ENCODE measurements at places on chromosomes 1 and 21. TPM values are rescaled to one million over a fixed set of nuclear protein-coding genes. Genes with fewer than 3 reads are reported as not detected.

Gene ADGRB2
- total RNA-seq = 0.48 TPM

Gene ENAH
- total RNA-seq = 0.42 TPM

Gene RBP7
- total RNA-seq = not detected

DNA sequence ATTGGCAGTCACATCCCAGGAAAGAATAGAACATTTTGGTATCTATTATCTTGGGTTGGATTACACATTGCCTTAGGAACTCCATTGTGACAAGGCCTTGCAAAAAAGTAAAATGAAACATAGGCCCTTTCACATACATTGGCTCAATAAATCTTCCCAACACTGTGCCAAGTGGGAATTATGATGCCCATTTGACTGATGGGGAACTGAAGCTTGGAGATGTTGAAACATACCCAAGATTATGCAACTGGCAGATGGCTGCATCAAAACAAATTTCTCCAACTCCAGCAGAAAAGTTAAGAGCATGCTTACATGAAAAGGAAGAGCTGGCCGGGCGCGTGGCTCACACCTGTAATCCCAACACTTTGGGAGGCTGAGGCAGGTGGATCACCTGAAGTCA lies 26.9 kb downstream of the PLEKHO1 start:
- H3K4me3 ChIP-seq = no peak overlapping the region
- no peak overlapping the region for H3K27ac ChIP-seq
- no peaks in the 10 kb centered on the region for H3K4me1 ChIP-seq

DNA sequence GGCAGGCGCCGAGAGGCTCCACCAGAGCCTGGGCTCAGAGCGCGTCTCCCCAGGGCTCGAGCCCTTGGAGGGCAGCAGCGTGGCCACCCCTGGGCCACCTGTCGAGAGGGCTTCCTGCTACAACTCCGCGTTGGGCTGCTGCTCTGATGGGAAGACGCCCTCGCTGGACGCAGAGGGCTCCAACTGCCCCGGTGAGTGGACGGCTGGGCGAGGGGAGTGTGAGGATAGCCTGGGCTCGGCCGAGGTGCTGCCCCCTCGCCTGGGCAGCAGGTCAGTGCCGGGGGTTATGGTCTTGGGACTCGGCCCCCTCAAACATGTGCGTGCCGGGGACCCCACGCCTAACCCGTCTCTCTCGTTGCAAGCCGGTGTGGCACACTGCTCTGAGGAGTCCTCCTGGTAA lies 26.8 kb downstream of the AGRN start:
- no peak overlapping the region for H3K4me3 ChIP-seq
- no peaks in the 10 kb centered on the region for H3K4me1 ChIP-seq
- H3K36me3 ChIP-seq = no peaks in the 10 kb centered on the region
- H3K27me3 ChIP-seq = no peaks in the 10 kb centered on the region
- DNase-seq = no peak

- H3K4me1 ChIP-seq = no peaks in the 10 kb centered on the region
- no peaks in the 10 kb centered on the region for H3K36me3 ChIP-seq
- H3K4me3 ChIP-seq = no peak overlapping the region
- no peak for DNase-seq
- no peak overlapping the region for H3K27ac ChIP-seq
Measured at GRCh38 chr1:152160576-152160975, 1.5 kb upstream of the RPTN start.

GRCh38 chr1:21896652-21897532 lies 40.2 kb downstream of the HSPG2 start:
- H3K27me3 ChIP-seq = no peaks in the 10 kb centered on the region
- H3K4me3 ChIP-seq = no peak overlapping the region
- no peaks in the 10 kb centered on the region for H3K4me1 ChIP-seq
- H3K27ac ChIP-seq = no peak overlapping the region
- H3K36me3 ChIP-seq = no peaks in the 10 kb centered on the region

- H3K4me1 ChIP-seq = no peaks in the 10 kb centered on the region
- H3K27me3 ChIP-seq = no peaks in the 10 kb centered on the region
- no peak overlapping the region for H3K4me3 ChIP-seq
Measured at GRCh38 chr1:16005597-16005996, 1.6 kb downstream of the SRARP start.

- H3K27me3 ChIP-seq = no peaks in the 10 kb centered on the region
- no peaks in the 10 kb centered on the region for H3K4me1 ChIP-seq
- H3K27ac ChIP-seq = no peak overlapping the region
- no peak overlapping the region for H3K4me3 ChIP-seq
- DNase-seq = no peak
Measured at GRCh38 chr1:117180147-117180967, 30.4 kb downstream of the VTCN1 start.

- H3K27ac ChIP-seq = no peak overlapping the region
- H3K36me3 ChIP-seq = no peaks in the 10 kb centered on the region
- H3K27me3 ChIP-seq = no peaks in the 10 kb centered on the region
- no peak overlapping the region for H3K4me3 ChIP-seq
Measured at GRCh38 chr1:51622455-51622913, 5.6 kb downstream of the OSBPL9 start.

DNA sequence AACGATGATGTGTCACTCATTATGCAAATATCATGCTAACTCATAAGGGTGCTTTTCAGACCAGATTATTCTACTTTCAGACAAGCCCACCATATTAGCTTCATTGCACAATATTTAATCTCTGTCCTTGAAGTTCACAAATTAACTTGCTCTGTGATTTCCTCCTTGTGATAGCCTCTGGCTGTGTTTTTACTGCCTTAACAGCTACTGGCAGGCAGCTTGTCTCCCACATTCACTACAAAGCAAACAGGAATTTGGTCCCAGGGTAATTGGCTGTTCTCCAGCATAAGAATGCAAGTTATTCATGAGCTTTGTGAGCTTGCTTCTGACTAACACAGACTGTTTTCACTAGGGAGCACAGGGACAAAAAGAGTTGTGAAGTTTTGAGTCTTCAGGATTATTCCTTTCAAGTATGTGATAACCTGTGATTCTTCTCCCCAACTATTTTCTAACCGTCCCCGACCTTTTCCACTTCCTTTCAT lies 87.9 kb upstream of the HMCN1 start:
- H3K4me3 ChIP-seq = no peak overlapping the region
- H3K4me1 ChIP-seq = peaks cover 3% of the 10 kb centered on the region
- H3K27ac ChIP-seq = no peak overlapping the region
- DNase-seq = no peak

- peaks cover 4% of the 10 kb centered on the region for H3K36me3 ChIP-seq
- no peak overlapping the region for H3K27ac ChIP-seq
- DNase-seq = no peak
- peaks cover 38% of the 10 kb centered on the region for H3K4me1 ChIP-seq
Measured at GRCh38 chr1:70227439-70227838, 6.3 kb downstream of the SRSF11 start.
